Hepatocyte (in vitro differentiated cells): ENCODE measurements at places on chromosomes 13 and 19. TPM values are rescaled to one million over a fixed set of nuclear protein-coding genes. Genes with fewer than 3 reads are reported as not detected.
A peak's percentile ranks its signal among the peaks of the same experiment; 100 is the strongest.

GRCh38 chr13:81017513-81018152 lies 676.7 kb upstream of the SPRY2 start:
- peak; percentile 77 for DNase-seq

GRCh38 chr13:23608701-23609413 lies 38.6 kb downstream of the TNFRSF19 start:
- no peak for DNase-seq

Gene METTL21C
- 0.43 TPM in 1 of 2 replicates, not detected in the other for polyA plus RNA-seq

Gene ZNF223
- polyA plus RNA-seq: 3.6 and 5.8 TPM in 2 replicates

DNA sequence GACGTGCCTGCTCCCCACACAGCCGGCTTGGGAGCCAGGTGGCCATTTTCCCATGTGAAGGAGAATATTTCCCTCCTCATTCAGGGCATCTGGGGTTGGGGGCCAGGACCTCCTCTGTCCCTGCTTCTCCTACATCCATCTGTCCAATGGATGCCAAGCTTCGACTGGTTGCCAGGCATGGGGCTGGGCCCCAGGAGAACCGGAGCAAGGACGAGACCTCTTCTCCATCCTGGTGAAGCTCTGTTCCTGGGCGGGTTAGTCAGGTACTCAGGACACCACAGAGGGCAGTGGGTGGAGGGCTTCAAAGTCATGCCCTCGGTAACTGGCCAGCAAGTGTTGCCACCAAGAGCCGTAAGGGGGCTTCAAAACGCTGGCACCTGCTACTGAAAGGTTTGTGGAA lies 22.3 kb upstream of the SLC15A1 start:
- no peak for DNase-seq

Gene KLK1
- polyA plus RNA-seq: 6.6 and 8.2 TPM in 2 replicates

Gene SYNGR4
- 0.51 and 1.3 TPM in 2 replicates for polyA plus RNA-seq

- DNase-seq: no peak
Measured at GRCh38 chr19:57818378-57818777, 3.7 kb upstream of the ZNF552 start.

DNA sequence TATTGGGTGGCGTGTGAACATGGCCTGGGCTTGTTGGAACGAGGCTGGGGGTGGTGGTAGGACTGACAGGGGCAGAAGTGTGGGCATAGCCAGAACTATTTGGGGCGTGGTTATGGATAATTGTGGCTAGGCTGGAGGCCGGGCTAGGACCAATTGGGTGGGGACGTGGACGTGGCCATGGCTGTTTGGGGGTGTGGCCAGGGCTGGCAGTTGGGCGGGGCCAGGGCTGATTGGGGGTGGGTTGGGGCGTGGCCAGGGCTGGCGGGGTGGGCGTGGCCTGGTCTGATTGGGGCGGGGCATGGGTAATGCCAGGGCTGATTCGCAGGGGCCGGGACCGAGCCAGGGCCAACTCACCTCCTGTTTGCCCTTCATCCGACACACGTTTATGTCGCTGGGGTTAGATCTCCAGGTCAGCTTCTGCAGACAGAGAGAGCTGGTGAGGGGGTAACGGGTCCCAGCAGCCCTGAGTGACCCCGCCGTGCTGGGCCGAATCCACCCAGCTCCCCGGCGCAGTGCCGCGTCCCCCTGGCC lies 2.8 kb downstream of the SEMA6B start:
- DNase-seq: peak; percentile 17

Gene KRTDAP
- polyA plus RNA-seq: 0.97 and 1.6 TPM in 2 replicates

GRCh38 chr19:47820410-47820809 lies 1.3 kb upstream of the CRX start:
- DNase-seq: no peak

- no peak for DNase-seq
Measured at GRCh38 chr19:7552781-7553180, 17.3 kb downstream of the PNPLA6 start.

DNA sequence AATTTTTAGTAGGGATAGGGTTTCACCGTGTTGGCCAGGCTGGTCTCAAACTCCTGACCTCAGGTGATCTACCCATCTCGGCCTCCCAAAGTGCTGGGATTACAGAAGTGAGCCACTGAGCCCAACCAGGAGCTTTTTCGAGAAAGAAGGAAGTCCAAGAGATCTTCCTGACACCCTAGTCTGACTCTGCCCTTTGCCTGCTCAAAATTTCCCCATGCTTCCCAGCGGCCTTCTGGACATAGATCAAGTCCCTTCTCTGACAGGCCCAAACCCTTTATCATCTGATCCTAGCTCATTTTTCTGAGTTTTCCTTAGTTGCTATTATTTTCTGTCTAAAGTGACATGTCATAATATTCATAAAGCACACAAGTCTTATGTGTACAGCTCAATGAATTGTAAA lies 1.5 kb upstream of the BAX start:
- no peak for DNase-seq

DNA sequence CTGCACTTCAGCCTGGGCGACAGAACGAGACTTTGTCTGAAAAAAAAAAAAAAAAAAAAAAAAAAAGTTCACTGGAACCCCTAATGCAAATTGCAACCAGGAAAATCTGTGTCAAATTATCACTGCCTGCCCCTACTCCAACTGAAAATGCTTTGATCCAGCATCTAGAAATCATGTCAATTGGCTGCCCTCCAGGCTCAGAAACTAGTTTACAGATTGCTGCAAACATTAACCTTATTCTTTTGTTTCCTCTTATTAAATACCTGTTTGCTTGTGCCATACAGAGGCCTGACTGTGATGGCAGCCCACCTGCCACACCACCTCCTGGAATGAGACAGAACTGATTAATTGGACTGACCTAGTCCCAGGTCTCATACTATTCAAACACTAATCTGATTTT lies 18.6 kb upstream of the AKT2 start:
- no peak for DNase-seq

- peak; percentile 75 for DNase-seq
Measured at GRCh38 chr13:108155185-108156106, 59.9 kb downstream of the LIG4 start.

Gene BRD4
- polyA plus RNA-seq: 88.4 and 109 TPM in 2 replicates

DNA sequence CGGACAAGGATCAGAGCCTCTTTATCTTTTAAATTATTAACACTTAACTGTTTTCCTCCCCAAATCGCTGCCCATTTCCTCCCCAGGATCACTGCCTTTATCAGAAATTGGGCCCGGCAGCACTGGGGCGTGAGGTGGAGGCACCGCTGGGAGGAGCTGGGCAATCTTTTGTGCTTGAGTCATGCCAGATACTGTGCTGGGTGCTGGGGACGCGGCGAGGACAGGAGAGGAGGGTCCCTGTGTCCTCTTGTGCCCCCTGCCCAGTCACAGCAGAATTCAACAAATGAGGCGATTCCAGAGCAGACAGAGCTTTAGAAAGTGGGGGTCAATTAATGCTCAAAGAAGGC lies 347.8 kb downstream of the ZNF536 start:
- DNase-seq: no peak

Gene OVOL3
- polyA plus RNA-seq: not detected in 2 replicates

GRCh38 chr13:102231479-102231878 lies 170.4 kb downstream of the FGF14 start:
- no peak for DNase-seq

Gene TMEM38A
- polyA plus RNA-seq: 9.3 and 10.9 TPM in 2 replicates
